Forelimb muscle (tissue), 1 donor: ENCODE measurements at places on chromosomes 3 and 15.

DNA sequence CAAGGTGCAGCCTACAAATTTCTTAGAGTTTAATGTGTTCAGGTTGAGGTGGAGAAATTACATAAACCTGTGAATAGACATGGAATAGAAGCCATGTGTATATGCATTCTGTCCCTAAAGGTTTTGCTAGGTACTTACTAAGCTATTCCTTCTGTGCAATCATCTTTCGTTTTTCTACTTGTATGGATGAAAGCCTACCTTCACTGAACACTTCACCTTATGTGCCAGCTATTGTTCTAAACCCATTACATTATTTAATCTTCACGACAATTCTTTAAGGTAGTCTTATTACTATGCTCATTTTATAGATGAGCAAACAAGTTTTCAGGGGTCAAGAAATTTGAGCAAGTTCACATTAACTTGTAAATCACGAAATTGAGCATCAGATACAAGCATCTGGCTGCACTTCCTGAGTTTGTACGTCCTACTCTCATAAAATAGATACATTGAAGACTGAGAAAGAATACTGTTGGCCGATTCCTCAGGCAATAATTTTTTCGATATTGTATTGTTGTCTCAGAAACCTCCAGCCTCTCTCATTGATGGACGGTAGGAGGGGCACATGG is 635 bp upstream of the RCN2 start:
- DNase-seq: no peak

DNA sequence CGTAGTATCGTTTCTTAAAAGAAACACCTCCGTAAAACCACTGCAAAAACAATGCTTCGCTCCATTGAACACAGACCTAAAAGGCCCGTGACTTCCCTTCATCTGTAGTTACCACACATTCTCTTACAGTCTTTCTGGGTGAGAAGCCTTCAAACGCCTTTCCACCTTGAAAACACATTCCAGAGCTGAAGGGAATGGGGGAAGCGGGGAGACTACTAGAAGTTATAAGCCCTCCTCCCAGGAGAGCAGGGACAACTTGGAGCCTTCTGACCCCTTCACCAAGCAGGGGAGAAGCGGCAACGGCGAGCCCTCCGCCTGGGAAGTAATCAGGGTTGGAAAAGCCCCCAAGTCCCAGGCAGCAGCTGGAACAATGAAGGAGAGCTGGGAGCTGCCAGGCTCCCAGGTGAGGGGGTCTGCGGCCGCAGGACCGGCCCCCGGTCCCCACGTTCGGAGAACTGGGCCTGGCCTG is 461 bp downstream of the SECISBP2L start:
- no peak for DNase-seq

GRCh38 chr3:141259821-141260629 is 28.4 kb downstream of the PXYLP1 start:
- no peak for DNase-seq

DNA sequence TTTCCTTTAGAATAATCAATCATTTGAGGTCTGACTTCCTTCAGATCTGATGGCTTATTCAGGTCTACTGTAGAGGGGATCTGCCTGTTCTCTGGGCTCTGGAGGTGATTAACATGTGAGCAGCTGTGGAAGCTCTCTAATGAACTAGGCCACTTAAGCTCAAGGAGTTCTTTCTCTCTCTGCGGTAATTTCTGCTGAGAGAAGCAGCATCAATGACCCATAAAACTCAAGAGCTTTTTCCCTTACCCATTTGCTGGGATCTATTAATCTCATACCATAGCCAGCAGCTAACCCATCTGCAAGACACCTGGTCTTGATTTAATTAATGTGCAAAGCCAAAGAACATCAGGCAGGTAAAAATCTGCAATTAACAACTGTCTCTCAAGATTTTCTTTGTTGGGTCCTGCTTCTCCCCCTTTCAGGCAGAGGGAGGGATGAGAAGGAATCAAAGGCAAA is 73.2 kb upstream of the DLG1 start:
- DNase-seq: no peak

DNA sequence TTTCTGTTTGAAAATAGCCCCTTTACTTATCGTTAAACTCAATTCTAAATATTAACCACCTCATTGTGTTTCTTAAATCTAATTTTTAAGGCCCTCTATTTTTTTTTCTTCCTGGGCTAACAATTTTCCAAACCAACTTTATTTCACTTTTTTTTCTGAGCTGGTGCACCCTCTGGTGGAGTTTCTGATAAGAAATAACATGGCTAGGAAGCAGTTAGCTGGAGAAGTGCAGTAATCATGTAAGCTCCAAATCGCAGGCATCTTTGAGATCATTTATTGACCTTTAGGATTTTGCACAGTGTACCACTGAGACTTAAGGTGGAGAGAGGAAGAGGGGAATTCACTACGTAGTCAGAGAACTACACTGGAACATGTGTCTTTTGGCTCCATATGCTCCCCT is 6.4 kb downstream of the TMEM207 start:
- no peak for DNase-seq

DNA sequence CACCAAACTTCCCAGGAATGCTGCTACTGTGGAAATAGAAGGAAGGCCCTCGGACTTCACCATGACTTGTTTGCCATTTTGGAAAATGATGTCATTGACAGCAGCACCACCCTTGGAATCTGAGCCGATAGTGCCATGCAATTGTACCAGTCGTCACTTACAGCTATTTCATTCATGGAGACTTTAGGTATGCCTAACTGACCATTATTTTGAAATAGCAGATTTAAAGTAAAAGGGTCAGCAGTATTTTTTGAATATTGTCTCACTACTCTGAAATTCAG is 66.0 kb upstream of the ARL8B start:
- DNase-seq: no peak

- no peak for DNase-seq
Observed at GRCh38 chr3:150106740-150107428, 136.2 kb upstream of the PFN2 start.

- DNase-seq: no peak
Observed at GRCh38 chr3:47047673-47048072, 68.2 kb downstream of the NBEAL2 start.

DNA sequence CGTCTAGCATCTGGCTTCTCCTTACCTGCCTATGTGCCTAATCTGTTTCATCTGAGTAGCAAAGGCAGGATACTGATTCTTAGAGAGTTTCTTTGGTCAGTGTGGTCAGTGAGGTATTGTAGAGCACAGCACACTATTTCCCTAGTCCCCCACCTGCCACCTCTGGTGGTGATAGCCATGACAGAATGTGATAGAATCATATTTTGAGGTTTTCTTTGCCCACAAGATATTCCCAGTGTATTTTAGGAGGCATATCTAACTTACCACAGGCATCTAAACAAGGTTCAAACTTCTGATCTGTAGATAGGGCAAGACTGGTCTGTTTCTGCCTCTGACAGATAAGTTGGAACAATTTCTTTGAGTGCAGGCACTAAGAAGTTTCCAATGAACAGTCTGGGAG is 188.0 kb downstream of the SOX2 start:
- DNase-seq: no peak

DNA sequence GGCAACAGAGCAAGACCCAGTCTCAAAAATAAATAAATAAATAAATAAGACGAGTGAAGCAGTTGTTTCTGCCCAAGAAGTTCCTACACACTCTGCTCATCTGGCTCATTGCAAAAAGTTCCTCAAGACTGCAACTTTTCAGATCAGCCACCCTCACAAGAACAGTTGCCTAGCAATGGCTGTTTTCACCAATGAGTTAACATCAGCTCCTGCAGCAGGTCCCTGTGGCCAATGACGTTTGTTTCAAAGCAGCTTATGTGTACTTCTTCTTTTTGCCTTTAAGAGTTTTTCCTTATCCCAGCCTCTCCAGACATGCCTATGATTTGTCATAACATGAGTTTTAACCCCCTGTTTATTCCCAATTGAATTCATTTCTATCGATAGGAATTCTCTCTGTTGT is 118.4 kb upstream of the SPRED1 start:
- DNase-seq: no peak

- DNase-seq: no peak
Observed at GRCh38 chr3:183494341-183494740, 61.2 kb downstream of the KLHL6 start.

DNA sequence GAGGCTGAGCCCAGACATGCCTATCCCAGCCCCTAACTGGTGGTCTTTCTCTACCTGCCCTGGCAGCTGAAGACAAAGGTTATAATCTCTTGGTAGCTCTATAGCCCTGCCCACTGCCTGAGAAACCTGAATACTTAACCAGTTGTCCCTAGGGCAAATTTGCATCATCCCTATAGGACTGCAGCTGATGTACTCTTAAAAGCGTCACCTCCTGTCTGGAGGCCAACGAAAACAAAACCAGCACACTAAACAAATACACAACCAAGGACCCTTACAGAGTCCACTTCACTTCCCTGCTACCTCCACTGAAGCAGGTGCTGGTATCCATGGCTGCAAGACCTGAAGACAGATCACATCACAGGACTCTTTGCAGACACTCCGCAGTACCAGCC is 98.0 kb downstream of the KCNAB1 start:
- DNase-seq: no peak

GRCh38 chr3:148991219-148992026 is at the start of gene GYG1:
Gene GYG1 (plus strand): TSS chr3:148991540. CDS start chr3:148991641, 101 bp downstream.
- DNase-seq: no peak

GRCh38 chr3:68123231-68123630 is 468.8 kb upstream of the SUCLG2 start:
- no peak for DNase-seq

- no peak for DNase-seq
Observed at GRCh38 chr15:62528505-62528904, 363.4 kb upstream of the C2CD4B start.

DNA sequence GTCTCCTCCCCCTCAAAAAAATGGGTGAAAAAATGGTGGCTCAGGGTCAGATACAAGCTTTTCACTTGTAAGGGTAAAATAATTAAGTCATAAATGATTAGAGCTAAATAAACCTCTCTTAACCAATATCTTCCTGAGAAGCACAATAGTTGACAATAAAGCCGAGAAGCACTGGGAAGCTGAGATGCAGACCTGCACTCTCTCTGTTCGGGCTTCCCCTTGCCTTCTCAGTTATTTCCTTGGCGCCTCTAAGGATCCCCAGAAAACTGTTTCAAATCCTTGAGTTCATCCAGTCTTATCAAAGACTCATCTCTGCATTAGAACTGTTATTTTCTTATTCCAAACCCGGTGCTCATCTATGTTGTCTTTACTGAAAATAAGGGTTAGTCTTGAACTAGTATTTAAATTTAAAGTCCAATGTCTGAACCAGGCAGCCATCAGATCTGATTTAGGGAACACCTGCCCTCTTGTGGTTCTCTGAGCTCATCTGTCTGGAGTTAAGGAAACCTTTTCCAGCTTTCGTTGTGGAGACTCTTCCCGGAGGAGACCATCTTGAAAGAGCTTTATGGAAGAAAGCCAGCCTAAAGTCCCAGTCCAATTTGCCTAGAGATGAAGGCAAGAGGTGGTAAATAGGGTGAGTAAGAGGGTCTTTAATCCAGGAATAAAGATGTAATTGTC is 256.4 kb upstream of the MCTP2 start:
- no peak for DNase-seq

DNA sequence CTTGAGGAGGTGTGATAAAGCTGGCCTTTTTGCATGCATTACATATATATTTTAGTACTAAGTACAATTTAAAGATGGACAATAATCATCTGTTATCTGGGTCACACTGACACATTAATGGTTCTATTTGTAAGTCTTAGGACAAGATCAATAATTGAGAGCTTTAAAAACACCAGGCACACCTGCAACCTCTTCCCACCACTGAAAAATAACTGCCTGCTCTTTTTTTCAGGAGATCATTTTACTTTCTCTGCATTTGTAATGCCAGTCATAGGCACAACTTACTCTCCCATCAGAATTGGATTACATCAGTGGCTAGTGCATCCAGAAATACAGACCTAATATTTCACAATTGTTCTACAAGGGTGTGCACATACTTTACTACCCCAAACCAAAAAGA is 149.8 kb downstream of the MECOM start:
- no peak for DNase-seq

DNA sequence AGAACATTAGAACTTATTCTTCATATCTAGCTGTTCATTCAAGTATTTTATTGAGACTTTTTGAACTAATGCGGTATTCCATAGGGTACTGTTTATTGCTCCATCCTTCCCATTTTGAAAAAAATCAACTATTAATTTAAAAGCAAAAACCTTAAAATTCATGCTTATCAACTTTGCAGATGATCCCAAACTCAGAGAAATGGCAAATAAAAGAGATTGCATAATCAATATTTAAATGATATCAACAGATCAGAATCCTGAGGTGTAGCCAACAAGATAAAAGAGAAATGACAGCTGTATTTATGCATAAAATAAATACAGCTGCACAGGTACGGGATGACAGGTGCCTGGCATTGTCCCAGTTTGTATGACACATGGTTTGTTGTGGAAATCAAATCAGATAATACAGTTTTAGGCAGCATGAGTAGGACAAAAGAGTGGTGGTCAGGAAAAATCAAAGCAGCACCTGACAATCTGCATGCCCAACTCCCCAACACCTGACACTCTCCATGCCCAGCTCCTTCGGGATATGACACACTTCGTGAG is 42.4 kb upstream of the CMTM8 start:
- no peak for DNase-seq

GRCh38 chr15:75231836-75232235 is 26.3 kb upstream of the GOLGA6C start:
- no peak for DNase-seq

DNA sequence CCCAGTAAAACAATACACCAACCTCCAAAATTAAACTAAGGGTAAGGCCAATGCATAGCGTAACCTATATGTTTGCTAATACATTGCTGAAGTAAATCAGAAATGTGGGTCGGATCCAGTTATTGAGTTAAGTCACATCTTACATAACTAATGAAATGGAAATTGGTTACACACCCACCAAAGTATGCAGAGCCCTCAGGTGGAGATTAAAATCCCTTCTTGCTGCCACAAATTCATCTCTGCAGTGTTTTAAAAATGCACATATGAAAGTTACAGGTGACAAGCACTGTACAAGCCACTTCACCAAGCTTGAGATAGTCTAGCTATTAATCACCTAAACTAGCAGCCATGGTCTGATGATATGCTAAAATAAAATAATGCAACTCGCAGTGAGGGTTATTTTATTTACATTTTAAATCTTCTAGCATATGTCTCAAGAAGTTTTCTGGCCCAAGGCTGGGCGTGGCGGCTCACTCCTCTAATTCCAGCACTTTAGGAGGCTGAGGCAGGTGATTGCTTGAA is 130.6 kb downstream of the AQP9 start:
- DNase-seq: no peak

DNA sequence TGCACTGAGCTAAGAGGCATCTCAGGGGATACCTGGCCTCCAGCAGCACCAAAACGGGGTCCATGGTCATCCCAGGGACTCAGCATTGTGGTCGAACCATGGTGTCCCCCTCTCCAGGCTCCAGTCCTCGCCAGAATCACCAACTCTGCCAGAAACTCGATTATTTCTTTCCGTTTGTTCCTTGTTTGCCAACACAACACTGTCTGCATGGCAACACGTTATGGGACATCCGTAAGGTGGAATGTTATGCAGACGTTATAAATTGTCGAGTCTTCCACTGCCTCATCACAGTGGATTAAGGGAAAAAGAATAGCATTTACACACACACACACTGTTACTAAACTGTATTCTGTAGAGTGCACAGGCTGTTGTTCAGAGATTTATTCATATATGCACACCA is 52.5 kb upstream of the RPL32 start:
- DNase-seq: no peak

- DNase-seq: no peak
Observed at GRCh38 chr3:115292677-115293165, 145.6 kb upstream of the ZBTB20 start.
